ENCODE measurements at places on chromosomes 4 and X.

- no peak for DNase-seq
Observed at GRCh38 chrX:44596277-44596676, 53.6 kb upstream of the FUNDC1 start.

- DNase-seq, result no peak
Observed at GRCh38 chrX:68874076-68874475, 45.3 kb downstream of the EFNB1 start.

- DNase-seq, result no peak
Observed at GRCh38 chr4:170875868-170876267, 786.1 kb upstream of the AADAT start.

- DNase-seq, result peak; percentile 35
Observed at GRCh38 chr4:112604589-112604988, 32.1 kb downstream of the ZGRF1 start.

- DNase-seq, result no peak
Observed at GRCh38 chrX:113892891-113893290, 691.0 kb upstream of the HTR2C start.
